ENCODE measurements at places on chromosomes 1 and 21.

DNA sequence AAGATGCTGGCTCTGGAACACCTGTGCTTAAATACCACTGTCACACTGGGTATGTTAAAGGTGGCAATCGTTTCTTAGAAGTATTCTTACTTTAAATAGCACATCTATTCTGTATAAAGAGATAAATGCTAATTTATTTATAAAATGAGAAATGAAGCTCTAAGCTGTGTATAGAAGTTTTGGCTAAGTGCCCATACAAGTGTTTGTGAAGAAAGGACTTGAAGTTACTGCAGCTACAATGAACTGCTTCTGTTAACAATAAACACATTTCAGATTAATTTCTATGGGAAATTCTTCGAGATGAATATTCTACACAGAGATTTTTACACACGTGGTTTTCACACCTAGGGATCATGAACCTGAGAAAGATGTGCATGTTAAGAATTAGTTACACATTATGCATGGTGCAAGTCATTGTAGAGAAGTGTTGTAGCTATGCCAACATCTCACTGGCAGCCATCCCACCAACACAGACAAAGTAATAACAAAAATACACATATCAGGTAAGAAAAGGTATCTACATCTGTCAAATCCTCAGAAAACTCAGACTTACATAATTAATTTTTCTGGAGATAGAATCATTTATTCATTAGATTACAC is 16.2 kb downstream of the COL24A1 start:
- DNase-seq = no peak

DNA sequence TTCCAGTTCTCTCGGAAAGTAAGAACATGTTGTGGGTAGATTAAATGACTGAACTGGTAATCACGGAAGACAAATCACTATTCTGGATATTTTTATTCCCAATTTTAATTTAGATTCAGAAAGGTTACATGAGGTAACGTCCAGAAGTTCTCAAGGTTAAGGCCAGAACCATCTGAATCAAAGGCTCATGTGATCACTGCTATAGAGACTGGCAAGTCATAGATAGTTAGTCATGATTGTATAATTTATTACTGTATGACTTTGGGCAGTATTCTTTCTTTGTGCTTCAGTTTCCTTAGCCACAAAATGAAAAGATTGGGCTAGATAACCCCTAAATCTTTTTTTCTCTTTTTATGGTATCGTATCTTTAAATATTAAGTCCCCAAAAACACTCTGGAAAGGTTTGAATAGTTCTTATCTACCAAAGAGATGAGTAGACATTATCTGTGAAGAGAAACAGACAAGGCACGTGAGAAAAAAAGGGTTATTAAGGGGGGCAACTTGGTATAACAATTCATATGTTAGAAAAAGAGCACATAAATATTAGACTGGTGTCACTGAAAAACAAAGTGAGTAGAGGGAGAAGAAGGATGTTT is 241.0 kb downstream of the PTPRC start:
- no peak for DNase-seq

- no peak for DNase-seq
These were observed 13.1 kb downstream of the BACH1 start for GRCh38 chr21:29311802-29312201.

- no peak for DNase-seq
These were observed 33.4 kb downstream of the PRRX1 start for GRCh38 chr1:170697316-170697715.

DNA sequence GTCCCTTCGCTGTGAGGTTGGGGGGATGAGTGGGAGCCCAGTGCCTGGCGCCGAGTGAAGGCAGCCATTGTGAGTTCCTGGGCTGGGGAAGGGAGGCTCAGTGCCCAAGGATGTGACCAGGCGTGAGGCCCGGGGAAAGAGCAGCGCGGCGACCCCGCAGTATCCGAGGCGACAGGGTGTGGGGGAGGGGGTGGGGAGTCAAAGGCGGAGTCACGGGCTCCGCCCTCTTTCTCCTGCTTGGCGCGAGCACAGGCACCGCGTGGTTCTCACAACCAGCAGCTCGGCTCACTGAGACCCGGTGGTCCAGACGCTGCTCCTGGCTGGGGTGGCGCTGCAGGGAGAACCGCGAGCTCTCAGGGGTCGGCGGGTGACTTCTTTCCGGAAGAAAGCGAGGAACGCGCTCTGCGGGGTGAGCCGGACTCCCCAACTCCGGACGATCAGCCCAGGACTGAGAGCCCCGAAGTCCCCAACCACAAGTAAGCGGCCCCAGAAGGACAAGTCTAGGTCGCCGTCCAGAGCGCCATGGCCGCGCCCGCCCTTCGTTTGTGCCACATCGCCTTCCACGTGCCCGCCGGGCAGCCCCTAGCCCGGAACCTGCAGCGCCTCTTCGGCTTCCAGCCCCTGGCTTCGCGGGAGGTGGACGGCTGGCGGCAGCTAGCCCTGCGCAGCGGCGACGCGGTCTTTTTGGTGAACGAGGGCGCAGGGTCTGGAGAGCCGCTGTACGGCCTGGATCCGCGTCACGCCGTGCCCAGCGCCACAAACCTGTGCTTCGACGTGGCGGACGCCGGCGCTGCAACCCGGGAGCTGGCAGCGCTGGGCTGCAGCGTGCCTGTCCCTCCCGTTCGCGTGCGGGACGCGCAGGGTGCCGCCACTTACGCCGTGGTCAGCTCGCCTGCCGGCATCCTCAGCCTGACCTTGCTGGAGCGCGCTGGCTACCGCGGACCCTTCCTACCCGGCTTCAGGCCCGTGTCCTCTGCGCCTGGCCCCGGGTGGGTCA is at the start of gene HPDL:
Gene HPDL, plus strand, starts transcription at position 269 of the 997 bp plus-strand sequence. Its CDS starts 254 bp downstream, at position 523.
- no peak for DNase-seq

DNA sequence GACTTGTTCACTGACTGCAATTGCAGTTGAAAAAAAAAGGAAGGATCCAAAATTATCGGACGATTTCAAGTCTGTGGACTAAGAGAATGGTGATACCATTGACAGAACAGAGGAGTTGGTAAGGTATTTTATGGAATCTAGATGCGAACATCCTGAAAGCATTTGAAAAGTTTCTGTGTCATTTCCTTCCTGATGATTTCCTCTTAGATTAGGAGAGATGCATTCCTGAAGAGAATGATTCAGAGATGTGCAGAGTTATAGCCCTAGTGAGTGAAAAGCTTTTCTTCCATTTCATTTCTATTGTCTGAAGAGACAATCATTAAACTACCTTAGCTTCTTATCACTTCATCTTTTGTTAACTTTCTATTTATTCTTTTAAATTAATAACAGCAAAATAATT is 200.0 kb downstream of the KCNK2 start:
- no peak for DNase-seq

GRCh38 chr1:19954059-19954458 is 25.4 kb downstream of the PLA2G2A start:
- DNase-seq = no peak

GRCh38 chr1:231690059-231690458 is 63.5 kb downstream of the DISC1 start:
- DNase-seq = no peak

DNA sequence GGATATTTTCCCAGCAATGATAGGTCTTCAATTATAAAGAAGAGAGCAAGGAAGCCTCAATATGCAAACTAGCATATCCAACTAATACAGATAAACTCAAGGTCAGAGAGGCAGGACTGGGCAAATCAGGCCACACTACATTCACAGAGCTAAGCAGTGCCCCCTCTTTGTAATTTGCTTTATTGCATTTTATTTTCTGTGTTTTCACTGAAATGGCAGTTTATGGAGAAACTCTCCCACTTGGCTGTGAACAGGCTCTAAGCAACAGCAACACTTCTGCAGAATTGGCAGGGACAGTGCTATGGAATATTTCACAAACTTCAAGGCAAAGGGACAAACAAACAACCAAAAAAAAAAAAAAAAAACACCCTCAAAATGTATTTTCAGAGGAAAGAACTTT is 93.4 kb upstream of the SOD1 start:
- no peak for DNase-seq

DNA sequence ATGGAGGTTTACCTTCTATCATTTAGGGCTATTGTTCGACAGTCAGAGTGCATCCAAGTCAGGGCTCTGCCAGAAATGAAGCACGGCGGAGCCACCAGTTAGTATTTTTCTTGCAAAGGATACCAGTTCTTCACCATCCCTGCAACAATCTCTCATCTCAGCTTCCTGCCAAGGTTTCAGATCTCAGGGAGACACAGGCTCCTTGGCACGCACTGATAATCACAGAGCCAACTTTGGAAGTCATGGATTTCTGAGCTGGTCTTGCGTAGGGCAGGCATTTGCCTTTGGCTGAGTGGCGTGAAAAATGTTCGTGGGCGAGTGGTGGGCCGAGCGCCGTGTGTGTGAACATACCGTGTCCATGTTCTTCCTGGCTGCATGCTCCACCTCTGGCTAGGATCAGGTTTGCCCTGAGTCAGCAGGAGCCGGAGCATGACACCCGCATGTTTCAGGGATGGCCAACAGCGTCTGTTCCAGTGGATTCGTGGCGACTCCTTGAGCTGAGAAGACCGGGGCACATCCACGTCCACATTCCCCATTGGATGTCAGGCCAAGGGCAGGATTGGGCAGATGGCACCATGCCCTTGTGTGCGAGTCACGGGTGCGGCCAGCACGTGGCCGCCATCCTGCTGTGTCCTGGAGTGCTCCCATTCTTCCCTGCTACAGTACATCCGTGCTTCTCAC is 118.5 kb upstream of the C1orf174 start:
- DNase-seq = no peak

- peak; percentile 69 for DNase-seq
These were observed 77.4 kb downstream of the FOXD2 start for GRCh38 chr1:47515164-47515789.

DNA sequence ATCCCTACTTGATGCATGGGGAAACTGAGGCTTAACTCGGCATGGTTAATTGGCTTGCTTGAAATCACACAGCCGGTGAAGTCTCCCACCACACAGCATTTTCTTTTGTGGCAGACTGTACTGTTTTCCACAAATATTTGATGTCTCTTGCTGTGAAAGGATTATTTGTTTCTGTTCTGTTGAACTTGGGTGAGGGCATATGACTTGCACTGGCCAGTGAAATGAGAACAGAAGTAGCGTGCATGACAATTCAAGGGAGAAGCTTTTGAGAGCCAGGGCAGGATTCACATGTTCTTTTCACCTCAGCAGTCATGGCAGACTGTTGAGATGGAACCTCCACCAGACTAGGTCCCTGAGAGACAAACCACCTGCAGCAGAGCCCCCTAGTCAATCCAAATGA is 11.7 kb upstream of the AK2 start:
- no peak for DNase-seq

GRCh38 chr1:156862997-156863599 is 2.4 kb downstream of the NTRK1 start:
- no peak for DNase-seq

DNA sequence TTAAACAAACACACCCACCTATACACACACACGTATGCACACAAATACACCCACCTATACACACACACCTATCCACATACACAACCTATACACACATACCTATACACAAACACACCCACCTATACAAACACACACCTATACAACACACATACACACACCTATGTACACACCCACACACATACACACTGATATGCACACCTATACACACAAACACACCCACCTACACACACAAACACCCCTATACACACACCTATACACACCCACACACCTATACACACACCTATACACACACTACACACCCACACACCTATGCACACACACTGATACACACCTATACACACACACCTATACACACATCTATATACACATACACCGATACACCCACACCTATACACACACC is 115.7 kb upstream of the VAMP3 start:
- no peak for DNase-seq

GRCh38 chr1:209657140-209657879 is 5.1 kb upstream of the LAMB3 start:
- DNase-seq = no peak

DNA sequence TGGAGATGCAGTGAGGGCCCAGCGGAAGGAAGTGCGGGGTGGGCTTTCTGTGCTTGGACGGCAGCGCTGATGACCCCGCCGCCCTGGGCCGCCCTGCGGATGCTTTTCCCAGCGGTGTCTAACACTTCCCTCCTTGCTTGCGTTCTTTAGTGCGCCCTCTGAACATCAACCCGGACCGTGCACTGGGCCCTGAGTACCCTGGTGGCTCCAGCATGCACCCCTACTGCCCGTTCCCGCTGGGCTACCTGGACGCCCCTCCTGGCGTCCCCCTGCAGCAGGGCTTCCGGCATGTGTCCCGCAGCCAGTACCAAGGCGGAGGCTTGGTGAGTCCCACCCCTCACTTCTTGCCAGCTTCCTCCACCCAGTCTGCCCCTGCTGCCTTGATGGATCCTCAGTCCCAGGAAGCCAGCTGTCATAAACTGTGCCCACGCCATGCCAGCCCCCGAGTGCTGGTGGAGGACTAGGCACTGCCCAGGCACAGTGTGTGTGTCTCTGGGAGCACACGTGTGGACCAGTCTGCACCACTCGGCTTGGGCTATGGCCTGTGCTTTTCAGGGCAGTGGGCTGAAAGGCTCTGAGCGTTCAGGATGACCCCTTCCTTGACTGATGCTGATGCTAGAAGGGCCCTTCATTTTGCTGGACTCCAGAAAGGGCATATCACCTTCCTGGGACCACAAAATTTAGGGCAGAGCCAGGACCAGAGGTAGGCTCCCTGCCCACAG is 2.3 kb downstream of the DMRTB1 start:
- DNase-seq = no peak

- DNase-seq = no peak
These were observed 20.5 kb downstream of the CD84 start for GRCh38 chr1:160558660-160559380.

- DNase-seq = no peak
These were observed 90.6 kb downstream of the SGIP1 start for GRCh38 chr1:66624412-66625060.

GRCh38 chr1:204373911-204374310 is 14.2 kb upstream of the PLEKHA6 start:
- no peak for DNase-seq

DNA sequence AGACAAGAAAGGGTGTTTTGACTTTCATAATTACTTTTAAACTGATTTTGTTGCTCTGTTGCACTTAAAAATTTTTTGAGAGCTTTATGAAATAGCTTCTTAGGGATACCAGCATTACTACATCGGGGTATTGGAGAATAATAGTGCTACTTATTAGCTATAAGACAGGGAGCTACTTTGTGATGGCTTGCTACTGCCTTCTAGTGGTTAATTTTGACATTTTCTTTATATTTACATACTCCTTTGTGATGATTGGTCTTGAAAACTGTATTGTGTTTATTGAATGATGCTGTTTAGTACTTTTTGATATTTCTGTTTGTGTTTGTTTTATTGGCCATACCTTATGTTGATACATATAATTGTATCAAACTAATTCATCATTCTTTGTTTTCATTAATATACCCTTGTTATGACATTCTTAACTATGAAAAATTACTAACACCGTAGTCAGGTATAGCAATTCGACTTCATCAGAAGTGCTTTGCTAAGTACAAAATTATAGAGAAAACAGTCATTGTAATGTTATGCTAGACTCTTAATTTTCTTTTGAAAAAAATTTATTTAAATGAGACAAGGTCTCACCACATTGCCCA is 85.5 kb downstream of the CLIC4 start:
- DNase-seq = peak; percentile 31

- DNase-seq = no peak
These were observed 66.1 kb upstream of the FAM3B start for GRCh38 chr21:41250519-41250918.

GRCh38 chr1:41728403-41729202 is 190.1 kb downstream of the HIVEP3 start:
- no peak for DNase-seq

GRCh38 chr1:173479649-173480048 is 2.5 kb downstream of the PRDX6 start:
- DNase-seq = no peak

- DNase-seq = no peak
These were observed 129.3 kb upstream of the GJB5 start for GRCh38 chr1:34625521-34626015.

GRCh38 chr1:153429266-153430165 is 13.2 kb downstream of the S100A7A start:
- DNase-seq = no peak
